ENCODE measurements at places on chromosomes 13 and 19.
A peak's percentile ranks its signal among the peaks of the same experiment; 100 is the strongest.

GRCh38 chr19:49581007-49581508, at the start of gene PRRG2:
PRRG2 (plus strand) TSS chr19:49581316; CDS start chr19:49583220, 1,904 bp downstream.
- peak within 1 kb of the TSS; percentile 97 for H3K4me3 ChIP-seq
- peaks cover 29% of the 10 kb centered on the region for H3K4me1 ChIP-seq
- peaks cover 3% of the 10 kb centered on the region for H3K36me3 ChIP-seq
- H3K27me3 ChIP-seq, result no peaks in the 10 kb centered on the region
- peak within 1 kb of the TSS; percentile 92 for H3K27ac ChIP-seq

GRCh38 chr13:42068886-42069285, 20.4 kb downstream of the DGKH start:
- no peak overlapping the region for H3K4me3 ChIP-seq
- DNase-seq, result no peak

- H3K36me3 ChIP-seq, result no peaks in the 10 kb centered on the region
- H3K4me1 ChIP-seq, result no peaks in the 10 kb centered on the region
- H3K4me3 ChIP-seq, result no peak overlapping the region
- no peaks in the 10 kb centered on the region for H3K27me3 ChIP-seq
- no peak for DNase-seq
- no peak overlapping the region for H3K27ac ChIP-seq
These were observed 550.7 kb upstream of the SLITRK5 start for GRCh38 chr13:87120476-87120875.

DNA sequence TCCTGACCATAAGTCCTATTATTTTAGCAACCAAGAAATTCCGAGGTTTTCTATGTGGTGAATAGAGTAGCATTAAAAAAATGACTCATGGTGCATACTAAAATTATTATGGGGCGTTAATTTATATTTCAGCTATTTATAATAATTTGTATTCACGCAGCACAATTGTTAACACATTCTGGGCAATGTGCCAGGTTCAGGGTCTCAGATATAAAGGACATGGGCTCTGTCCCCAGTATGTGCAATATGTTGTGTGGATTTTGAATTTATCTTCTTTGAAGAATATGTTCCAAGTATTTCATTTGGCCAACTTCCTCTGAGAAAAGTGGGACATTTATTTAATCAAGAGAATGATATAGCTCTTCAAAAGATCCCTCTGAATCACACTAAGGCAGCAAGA, 1434.7 kb upstream of the PRR20A start:
- no peak overlapping the region for H3K4me3 ChIP-seq
- H3K27me3 ChIP-seq, result no peaks in the 10 kb centered on the region
- no peaks in the 10 kb centered on the region for H3K36me3 ChIP-seq
- DNase-seq, result no peak
- H3K4me1 ChIP-seq, result no peaks in the 10 kb centered on the region

DNA sequence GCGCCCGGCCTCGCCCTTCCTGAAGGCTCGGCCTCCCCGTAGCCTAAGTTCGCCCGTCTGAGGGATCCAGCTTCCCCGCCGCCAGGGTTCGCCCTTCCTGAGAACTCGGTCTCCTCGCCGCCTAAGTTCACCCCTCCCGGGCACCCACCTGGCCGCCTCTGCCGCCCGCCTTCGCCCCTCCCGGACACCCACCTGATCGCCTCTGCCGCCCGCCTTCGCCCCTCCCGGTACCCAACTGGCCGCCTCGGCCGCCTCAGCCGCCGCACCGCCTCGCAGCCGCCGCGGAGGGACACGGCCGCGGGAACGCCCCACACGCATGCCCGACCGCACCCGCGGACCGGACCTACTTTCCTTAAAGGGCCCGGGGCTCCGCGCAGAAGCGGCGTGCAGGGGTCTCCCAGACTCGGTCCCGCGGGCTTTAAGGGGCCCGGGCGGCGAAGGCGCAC, at the start of gene MOB3A:
MOB3A (minus strand) TSS at position 293 of the 446 bp plus-strand sequence. CDS start 17,766 bp downstream, outside the sequence.
- peak within 1 kb of the TSS; percentile 93 for H3K27ac ChIP-seq
- no peaks in the 10 kb centered on the region for H3K27me3 ChIP-seq
- peak; percentile 90 for DNase-seq
- H3K4me3 ChIP-seq, result peak within 1 kb of the TSS; percentile 94
- peaks cover 23% of the 10 kb centered on the region for H3K36me3 ChIP-seq

- DNase-seq, result no peak
- H3K27me3 ChIP-seq, result peaks cover 18% of the 10 kb centered on the region
- no peak overlapping the region for H3K4me3 ChIP-seq
- H3K27ac ChIP-seq, result no peak overlapping the region
- no peaks in the 10 kb centered on the region for H3K4me1 ChIP-seq
- no peaks in the 10 kb centered on the region for H3K36me3 ChIP-seq
These were observed 13.9 kb downstream of the COL4A1 start for GRCh38 chr13:110293037-110293436.

- H3K36me3 ChIP-seq, result peaks cover 6% of the 10 kb centered on the region
- H3K4me3 ChIP-seq, result no peak overlapping the region
- no peak overlapping the region for H3K27ac ChIP-seq
- H3K27me3 ChIP-seq, result peaks cover 27% of the 10 kb centered on the region
These were observed 25.9 kb upstream of the MPHOSPH8 start for GRCh38 chr13:19607523-19608078.

DNA sequence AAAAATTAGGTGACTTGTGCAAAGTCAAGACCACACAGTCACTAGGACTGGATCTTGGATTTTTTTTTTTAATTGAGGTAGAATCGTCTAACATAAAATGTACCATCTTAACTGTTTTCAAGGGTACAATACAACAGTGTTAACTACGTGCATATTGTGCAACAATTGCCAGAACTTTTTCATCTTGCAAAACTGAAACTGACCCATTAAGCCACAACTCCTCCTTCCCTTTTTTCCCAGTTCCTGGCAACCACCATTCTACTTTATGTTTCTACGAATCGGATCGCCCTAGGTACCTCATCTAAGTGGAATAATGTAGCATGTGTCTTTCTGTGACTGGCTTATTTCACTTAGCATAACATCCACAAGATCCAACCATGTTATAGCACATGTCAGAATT, 37.5 kb upstream of the POMP start:
- H3K36me3 ChIP-seq, result no peaks in the 10 kb centered on the region
- H3K4me1 ChIP-seq, result peaks cover 7% of the 10 kb centered on the region
- no peaks in the 10 kb centered on the region for H3K27me3 ChIP-seq
- no peak overlapping the region for H3K4me3 ChIP-seq
